ENCODE measurements at places on chromosomes 4 and X. TPM values are rescaled to one million over a fixed set of nuclear protein-coding genes. Genes with fewer than 3 reads are reported as not detected.

Gene USP17L28
- not detected for total RNA-seq

DNA sequence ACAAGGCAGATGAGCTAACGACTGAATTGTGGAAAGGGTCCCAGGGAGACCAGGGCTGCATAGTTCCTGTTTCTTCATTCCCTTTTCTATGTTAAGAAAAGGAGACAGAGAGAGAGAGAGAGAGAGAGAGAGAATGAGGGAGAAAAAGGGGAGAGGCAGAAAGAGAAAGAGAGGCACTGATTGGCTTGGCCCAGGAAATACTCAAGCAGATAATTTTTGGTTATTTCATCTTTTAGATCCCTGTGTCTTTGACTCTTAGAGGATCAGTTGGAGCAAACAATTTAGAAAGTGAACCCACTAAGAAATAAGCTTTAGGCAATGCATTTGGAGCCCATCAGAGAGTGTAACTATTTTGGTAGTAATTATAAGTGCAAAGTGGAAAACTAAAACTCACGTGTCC lies 103.4 kb downstream of the CEP44 start:
- DNase-seq, result no peak

GRCh38 chr4:174537634-174538033 lies 15.3 kb upstream of the HPGD start:
- no peak for DNase-seq

GRCh38 chrX:25020905-25021449 lies 5.2 kb upstream of the ARX start:
- peak; percentile 31 for DNase-seq

All from SJSA1 (cell line).